ENCODE measurements at places on chromosomes 6 and 20.
A peak's percentile ranks its signal among the peaks of the same experiment; 100 is the strongest.

DNA sequence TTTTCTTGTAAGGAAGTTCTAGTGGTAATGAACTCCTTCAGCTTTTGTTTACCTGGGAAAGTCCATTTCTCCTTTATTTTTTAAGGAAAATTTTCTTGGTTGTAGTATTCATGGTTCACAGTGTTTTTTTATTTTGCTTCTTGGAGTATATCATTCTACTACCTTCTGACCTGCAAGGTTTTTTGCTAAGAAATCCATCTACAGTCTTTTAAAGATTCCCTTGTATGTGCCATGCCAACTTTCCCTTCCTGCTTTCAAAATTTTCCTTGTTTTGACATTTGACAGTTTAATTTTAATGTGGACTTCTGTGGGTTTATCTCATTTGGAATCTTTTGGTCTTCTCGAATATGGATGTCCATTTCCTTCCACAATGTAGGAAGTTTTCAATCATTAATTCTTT lies 855.6 kb downstream of the TBC1D32 start:
- DNase-seq: no peak

DNA sequence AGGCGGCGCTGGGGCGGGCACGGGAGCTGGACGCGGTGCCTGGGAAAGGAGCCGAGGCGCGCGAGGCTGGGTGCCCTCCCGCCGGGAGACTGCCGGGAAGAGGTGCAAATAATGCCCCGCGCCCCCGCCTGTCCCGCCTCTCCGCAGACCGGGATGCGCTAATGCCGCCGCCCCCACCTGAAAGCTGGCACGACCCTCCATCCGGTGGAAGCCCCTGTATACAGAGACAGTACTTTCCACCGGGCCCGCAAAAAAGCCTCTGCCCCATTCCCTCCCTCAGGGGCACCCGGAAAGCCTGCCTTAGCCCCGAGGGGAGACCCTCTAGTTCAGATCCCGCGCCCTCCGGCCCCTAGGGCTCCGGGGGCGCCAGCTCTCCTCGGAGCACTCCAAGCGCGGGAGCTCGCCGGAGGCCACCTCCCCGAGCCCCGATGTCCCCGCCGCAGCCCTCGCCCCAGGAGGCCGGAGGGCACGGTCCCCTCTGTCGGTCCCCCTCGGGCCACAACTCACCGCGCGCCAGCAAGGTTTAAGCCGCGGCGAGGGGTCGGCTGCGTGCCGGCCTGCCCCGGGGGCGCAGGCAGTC lies 1.2 kb downstream of the GRM4 start:
- DNase-seq: no peak

GRCh38 chr6:75275067-75275466 lies 9.5 kb downstream of the TMEM30A start:
- DNase-seq: no peak

GRCh38 chr20:8156235-8157079 lies 24.4 kb downstream of the PLCB1 start:
- DNase-seq: peak; percentile 56

GRCh38 chr6:56356426-56356825 lies 109.0 kb upstream of the COL21A1 start:
- DNase-seq: no peak

DNA sequence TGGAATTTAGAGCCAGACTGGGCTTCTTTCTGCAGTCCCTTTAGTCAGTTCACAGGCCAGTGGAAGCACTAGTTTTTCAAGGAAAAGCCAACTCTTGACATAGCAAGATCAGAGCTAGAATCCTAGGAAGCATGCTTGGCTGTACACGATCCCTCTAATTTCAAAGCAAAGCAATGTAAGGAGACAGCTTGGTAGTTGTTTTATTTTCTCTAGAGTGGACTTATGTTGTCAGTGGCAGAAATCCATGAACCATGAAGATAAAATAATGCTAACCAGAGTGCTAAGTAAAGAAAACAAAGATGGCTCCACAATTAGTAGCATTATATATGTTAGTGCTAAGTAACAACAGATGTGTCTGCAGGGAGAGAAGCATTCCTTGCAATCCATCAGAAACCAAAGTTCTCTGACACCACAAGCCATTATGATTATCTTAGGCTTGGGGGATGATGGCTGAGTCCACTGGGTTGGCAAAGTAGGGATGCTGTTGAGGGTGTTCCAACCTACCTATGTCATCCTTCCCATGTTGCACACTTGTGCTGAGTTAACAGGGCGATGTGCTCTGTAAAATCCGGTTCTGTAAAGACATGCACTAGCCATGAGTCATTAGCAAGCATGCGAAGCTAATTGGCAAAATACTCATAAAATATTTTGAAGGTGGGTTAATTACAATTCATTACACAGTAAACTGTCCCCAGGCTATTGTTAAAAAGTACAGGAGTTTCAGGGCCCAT lies 115.2 kb downstream of the BMP2 start:
- DNase-seq: no peak

All from CD4-positive, alpha-beta T cell treated with Interleukin-4 for 4 hours (primary cell).